ENCODE measurements at places on chromosomes 6 and 20. TPM values are rescaled to one million over a fixed set of nuclear protein-coding genes. Genes with fewer than 3 reads are reported as not detected.

The CASS4 gene
- not detected for total RNA-seq

The MAP3K4 gene
- total RNA-seq, result 25.0 TPM

The C6orf15 gene
- total RNA-seq, result 0.68 TPM

The ATP6V1G2 gene
- total RNA-seq, result 0.56 TPM

The KIF6 gene
- total RNA-seq, result 0.14 TPM

The ABCC10 gene
- 24.0 TPM for total RNA-seq

The CLIC5 gene
- not detected for total RNA-seq

The LY6G6D gene
- total RNA-seq, result not detected
